NCI-H1436 (cell line): ENCODE measurements at places on chromosomes 3 and 15.
A peak's percentile ranks its signal among the peaks of the same experiment; 100 is the strongest.

GRCh38 chr3:155619118-155619915 lies 125.6 kb downstream of the PLCH1 start:
- DNase-seq: no peak

DNA sequence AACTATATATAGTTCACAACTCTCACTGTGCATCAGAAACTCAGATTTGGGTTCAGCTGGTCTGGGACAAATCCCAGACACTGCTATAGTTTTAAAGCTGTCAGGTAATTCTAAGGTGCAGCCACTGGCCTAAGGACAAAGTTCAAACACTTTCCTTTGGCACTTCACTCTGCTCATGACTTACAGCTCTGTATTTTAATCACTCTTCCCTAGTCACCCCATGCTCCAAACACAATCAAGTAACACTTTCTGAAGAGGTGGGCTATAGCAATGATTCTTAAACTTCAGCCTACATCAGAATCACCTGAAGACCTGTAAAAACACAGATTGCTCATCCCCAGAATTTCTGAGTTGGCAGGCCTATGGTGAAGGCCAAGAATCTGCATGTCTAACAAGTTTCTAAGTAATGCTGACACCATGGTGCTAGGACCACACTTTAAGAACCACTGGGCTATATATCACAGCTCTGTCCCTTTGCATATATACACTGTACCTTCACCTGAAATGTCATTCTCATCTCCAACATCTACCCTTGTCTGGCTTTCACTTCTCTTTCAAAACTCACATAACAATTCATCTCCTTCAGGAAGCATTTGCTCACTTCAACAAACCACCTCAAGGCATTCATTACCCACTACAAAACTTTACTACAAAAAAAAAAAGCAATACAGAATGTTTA lies 21.4 kb downstream of the STAG1 start:
- no peak for DNase-seq

GRCh38 chr15:80769153-80769828 lies 9.9 kb upstream of the CEMIP start:
- no peak for DNase-seq

DNA sequence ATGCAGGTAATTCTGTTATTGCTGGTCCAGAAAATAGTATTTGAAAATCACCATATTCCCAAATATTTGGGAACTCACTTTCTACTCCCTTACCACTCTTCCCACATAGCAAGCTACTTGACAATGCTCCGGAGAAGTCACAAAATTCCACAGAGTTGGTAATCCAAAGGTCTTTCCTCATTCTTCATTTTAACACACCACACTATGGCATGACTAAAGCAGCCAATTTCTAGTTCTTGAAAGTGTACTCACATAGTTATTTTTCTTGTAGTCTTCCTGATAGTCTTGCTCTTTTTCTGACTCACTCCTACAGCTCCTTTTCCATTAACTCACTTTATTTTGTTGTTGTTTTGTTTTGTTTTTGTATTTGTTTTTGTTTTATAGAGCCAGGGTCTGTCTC lies 67.2 kb downstream of the MYO9A start:
- DNase-seq: no peak

DNA sequence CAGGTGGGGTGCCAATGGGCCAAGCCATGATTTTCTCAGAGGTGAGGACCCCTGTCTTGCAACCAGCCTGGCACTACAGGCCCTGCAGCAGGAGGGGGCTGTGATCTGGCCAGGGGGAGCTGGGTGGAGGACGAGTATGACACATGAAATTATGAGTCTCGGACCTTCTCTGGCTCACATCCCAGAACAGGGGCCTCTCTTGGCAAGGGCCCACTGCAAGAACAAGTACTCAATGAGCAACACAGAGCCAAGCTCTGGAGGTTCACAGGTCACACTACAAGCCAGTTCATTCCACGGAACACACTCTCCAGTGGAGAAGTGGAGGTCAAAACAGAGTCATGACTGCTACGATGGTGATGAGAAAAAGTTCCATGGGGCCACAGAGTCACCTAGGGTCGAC lies 28.3 kb downstream of the CCDC32 start:
- no peak for DNase-seq

DNA sequence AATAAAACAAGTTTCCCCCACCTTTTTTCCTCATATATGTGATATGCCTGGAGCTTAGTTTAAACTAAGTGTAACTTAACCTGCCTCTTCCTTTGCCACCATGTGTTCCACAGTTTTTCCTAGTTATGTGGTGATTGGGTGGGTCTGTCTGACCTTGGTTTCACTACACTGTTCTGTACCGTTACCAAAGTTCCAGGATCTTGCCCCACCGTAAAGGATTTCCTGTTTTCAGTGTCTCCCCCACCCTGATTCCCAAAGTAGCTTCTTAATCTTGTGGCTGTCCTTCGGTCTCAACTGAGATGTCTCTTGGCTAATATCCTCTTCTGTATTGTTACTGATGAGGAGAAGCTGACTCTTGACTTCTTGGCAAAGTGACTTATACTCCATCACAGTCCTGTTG lies 6.4 kb upstream of the MGA start:
- DNase-seq: no peak

- DNase-seq: no peak
These were observed 156.2 kb upstream of the MEF2A start for GRCh38 chr15:99409560-99409959.

DNA sequence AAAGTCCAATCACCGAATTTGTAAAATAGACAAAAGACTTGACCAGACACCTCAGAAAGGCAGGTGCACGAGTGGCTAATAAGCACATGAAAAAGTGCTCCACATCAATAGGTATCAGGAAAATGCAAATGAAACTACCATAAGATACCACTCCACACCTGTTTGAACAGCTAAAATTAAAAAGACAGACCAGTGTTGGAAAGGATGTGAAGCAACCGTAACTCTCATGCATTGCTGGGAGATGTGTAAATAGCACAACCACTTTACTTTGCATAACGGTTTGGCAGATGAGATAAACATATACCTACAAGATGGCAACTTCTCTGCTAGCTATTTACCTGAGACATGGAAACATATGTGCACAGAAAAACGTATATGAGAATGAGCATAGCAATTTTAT lies 56.9 kb downstream of the CADPS start:
- DNase-seq: no peak

- DNase-seq: no peak
These were observed 368.6 kb upstream of the ROPN1 start for GRCh38 chr3:124360563-124360962.

DNA sequence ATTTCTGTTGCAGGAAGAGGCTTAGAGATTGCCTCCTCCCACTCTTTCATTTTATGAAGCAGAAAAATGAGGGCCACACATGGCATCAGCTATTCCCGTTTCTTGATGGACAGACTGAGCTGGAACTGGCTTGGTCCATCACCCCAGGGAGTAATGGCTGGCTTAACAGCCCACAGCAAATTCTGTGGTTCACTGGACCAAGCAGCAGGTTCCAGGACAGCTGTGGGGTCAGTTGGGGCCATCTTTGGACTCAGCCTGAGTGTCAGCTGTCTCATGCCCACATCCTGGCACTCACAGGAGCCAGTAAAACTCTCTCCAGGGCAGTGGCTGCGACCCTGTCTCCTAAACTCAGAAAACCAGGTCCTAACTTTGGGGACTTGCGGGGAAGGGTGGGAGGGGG lies 36.5 kb downstream of the ZDHHC19 start:
- DNase-seq: no peak

DNA sequence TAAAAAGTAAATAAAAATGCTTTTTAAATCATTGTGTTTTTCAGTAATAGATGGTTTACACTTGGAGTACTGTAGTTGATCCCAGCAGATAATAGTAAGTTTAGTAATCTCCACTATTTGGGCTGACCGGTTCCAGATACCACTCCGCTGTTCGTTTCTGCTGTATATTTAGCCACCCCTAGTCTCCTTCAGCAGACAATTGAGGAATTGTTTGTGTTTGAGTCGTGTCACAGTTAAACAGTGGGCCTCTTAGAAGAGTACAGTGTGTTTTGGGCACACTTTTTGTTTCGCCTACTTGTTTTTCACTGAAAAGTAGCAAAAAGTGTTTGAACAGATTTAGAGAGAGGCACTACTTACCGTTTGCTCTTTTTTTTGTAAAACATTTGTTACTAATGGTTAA lies 33.2 kb downstream of the PAK2 start:
- no peak for DNase-seq

GRCh38 chr3:194540274-194540905 lies 53.6 kb upstream of the ATP13A3 start:
- no peak for DNase-seq

DNA sequence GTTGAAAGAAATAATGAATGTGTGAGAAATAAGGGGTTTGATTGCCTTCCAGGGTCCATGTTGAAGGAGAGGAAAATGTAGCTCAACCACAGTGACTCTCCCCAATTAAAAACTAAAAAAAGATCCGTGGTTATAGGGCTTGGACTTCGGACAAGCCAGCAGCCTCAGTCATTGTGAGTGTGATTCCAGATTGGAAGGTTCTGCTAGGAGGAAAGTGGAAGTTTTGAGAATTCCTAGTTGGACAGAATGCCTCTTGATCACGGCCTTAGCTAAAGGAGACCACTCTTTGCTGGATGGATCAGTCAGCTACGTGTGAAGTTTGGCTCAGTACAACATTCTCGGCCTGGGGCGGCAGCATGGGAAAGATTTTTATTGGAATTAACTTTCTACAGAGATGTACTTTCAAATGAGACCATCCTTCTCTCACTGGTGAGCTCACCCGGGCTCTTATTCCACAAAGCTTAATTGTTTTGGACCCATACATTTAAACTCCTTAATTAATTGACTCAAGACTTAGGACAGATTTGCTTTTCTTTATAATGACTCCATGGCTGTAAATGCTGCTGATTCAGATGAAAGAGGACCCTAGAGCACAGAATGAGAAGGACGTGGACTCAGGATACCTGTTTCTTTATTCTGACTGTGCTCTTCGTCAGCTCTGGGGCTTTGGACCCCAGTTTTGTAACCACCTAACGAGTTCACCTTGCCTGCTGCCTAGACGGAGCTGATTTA lies 27.5 kb downstream of the FLNB start:
- DNase-seq: no peak

- DNase-seq: no peak
These were observed 27.1 kb downstream of the FAH start for GRCh38 chr15:80179935-80180334.

DNA sequence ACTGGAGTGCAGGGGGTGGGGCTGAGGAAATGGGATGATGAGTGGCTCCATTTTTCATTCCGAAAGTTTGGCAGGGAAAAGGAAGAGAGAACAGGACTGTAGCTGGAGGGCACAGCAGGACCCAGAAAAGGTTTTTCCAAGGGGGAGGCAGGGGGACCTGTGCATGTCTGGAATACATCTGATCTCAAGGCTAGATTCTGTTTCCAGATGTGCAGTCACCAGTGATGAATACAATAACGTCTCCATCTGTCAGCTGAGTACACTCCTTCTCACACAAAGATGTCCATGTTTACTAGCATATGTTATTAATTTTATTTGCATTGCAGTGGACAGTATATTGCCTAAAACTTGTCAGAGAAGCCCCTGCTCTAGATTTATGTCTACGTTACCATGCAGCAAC lies 39.9 kb upstream of the PRTG start:
- DNase-seq: no peak

GRCh38 chr3:57060089-57060821 lies at the start of gene SPATA12:
Gene SPATA12, plus strand, starts transcription at chr3:57060664. Its CDS starts 13,031 bp downstream, at chr3:57073695.
- DNase-seq: no peak

- DNase-seq: no peak
These were observed 9.6 kb upstream of the LRRK1 start for GRCh38 chr15:100909565-100909964.

DNA sequence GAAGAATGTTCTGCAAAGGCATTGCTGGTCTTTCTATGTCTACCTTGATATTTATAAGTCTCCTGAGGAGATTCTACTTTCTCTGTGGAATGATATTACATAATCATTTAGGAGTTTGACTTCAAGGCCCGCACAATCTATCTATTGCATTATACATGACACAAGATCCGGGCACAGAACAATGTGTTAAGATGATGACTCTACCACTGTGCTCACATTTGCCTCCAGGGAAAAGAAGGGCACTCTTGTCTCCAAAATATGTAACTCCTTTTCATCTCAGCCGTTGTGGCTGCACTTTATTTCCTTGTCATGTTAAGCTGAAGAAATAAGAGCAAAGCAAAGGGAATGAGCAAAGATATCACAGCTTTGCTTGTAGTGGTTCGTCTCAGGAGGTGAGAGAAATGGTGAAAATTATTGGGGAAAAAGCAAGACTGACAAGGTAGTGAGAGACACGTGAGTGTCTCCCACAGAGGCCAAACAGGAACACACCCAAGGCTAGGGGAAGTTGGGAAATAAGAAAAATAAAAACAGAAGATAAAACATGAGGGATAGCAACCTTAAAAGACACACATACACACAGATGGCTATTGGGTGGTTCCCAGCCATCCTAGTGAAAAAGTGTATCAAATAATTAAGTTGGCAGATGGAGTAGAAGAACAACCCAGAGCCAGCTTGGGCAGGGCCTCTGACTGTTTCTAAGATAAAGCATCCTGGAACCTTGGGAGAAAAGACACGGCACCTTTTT lies 184.3 kb downstream of the P3H2 start:
- DNase-seq: no peak

DNA sequence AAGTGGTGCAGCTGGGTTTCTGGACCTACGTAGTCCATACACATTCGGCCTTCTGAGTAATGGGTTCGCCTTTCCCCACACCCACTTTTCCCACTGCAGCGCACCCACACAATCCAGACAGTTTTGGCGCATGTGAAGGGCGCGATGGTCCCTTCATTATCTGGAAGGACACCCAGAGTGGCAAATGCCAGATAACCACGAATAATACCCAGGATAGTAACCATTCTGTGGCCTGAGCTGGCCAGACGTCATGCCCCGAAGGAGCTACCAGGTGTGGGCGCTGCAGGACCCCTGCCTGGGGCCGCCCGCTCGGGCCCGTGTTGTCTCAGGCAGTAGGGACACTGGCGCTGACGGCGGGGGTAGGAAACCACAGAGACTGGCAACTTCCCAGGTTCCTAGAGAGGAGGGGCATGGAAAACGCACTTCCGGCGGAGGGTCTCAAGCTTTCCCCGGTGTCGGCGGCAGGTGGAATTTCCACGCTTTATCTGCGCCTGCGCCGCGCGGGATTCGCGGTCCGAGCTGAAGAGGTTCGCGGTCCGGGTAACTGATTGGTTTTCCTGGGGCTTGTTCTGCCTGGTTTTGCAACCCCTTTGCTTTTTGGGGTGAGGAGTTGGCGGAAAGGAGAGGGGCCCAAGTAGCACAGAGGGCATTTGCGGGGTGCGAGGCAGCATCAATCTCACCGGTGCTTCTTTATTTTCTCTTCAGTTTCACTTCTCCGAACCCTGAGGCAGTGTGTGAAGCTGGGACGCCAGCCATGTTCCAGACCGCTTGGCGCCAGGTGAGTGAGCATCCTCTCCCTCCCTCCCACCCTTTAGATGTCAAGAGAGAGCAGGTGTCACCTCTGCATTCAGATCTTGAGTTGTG lies at the start of gene ZNF620:
Gene ZNF620, plus strand, starts transcription at position 441 of the 864 bp plus-strand sequence. Its CDS starts 314 bp downstream, at position 755.
- peak; percentile 68 for DNase-seq

- DNase-seq: no peak
These were observed 25.3 kb downstream of the RAD18 start for GRCh38 chr3:8938021-8938420.

- DNase-seq: no peak
These were observed 426.7 kb downstream of the SOX2 start for GRCh38 chr3:182138393-182138792.
